ENCODE measurements at places on chromosomes 12 and 14.

- peak; percentile 3 for DNase-seq
These were observed 1.5 kb downstream of the BCL2L14 start for GRCh38 chr12:12072064-12072760.

- no peak for DNase-seq
These were observed 179.2 kb downstream of the KICS2 start for GRCh38 chr12:64042911-64043310.

GRCh38 chr14:104296388-104297312 lies 158.3 kb downstream of the KIF26A start:
- DNase-seq, result no peak

DNA sequence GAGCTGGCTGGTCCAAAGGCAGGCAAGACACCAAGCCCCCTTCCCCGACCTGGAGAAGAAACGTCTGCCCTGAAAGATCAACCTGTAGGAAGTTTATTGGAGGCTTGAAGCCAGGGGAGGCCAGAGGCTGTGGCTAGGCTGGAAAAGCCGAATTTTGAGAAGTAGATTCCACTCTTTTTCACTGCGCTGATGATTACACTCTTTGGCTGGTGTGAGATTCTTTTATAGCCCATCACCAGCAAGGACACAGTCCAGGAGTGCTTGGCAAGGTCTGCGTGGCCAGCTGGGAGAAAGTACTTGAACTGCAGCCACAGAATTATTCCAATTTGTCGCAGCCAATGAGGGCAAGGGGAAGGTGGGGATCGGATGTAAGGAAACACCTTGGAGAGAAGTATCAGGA lies 45.0 kb downstream of the SYNE3 start:
- DNase-seq, result no peak

GRCh38 chr12:3428631-3429030 lies 62.4 kb upstream of the PRMT8 start:
- DNase-seq, result no peak

DNA sequence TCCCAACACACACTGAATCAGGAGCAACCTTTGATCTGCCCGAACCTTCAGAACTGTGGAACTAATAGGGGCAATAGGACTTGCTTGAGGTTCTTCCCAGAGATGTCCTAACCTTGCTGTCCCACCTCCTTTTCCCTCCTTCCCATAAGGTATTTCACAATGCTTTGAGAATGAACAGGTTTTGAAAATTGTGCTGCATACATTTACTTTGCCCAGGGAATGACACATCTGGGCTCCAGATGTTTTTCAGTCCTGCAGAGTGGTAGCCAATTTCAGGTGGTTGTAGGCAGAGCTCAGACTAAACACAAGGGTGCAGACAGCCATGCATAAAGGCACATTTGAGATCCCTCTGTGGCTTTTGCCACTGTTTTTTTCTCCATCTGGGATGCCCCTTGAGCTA lies 206.7 kb upstream of the PWP1 start:
- DNase-seq, result no peak

- no peak for DNase-seq
These were observed 82.6 kb upstream of the GTF2A1 start for GRCh38 chr14:81303258-81303935.

- DNase-seq, result no peak
These were observed 107.3 kb downstream of the CACNA1C start for GRCh38 chr12:2160043-2160442.

DNA sequence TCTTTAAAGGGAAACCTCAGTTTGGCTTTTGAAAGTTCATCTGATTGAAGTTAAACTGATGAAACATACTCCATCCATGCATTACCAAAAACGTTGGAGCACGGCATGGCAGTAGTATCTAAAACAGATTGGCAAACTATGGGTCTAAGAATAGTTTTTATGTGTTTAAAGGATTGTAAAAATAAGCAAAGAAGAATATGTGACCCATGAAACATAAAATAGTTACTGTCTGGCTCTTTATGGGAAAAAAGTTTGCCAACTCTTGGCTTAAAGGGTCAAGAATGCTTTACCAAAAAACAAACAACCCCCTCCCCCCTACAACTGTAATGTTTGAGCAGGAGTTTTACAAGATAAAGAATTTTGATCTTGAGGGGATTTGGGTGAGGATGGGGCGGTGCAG lies 32.6 kb downstream of the TRAF3 start:
- DNase-seq, result no peak

GRCh38 chr12:92539110-92539749 lies 163.6 kb upstream of the PLEKHG7 start:
- DNase-seq, result no peak

GRCh38 chr12:51009056-51009440 lies 17.1 kb downstream of the SLC11A2 start:
- DNase-seq, result peak; percentile 24

DNA sequence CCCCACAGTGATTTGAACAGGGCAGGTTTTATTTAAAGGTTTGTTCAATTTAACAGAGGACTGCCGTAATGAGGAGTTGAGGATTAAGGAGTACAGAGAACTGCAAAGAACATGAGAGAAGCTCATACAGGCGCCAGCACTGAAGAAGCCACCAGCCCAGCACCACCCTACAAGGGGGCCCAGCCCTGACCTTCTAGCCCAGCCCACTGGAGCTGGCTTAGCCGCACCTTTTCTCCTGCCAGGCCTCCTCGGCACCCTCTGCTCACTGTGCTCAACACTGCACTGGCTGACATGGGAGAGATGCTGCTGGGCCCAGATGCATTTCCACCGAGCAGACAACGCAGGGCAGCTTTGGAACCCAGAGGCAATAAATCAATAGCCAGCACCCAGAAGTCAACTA lies 36.5 kb upstream of the SFSWAP start:
- DNase-seq, result no peak

- no peak for DNase-seq
These were observed 1243.3 kb upstream of the SEL1L start for GRCh38 chr14:82776958-82777357.

All from activated CD8-positive, alpha-beta memory T cell treated with anti-CD3 and anti-CD28 coated beads for 1 hour (primary cell).